ENCODE measurements at places on chromosomes 4 and X.

DNA sequence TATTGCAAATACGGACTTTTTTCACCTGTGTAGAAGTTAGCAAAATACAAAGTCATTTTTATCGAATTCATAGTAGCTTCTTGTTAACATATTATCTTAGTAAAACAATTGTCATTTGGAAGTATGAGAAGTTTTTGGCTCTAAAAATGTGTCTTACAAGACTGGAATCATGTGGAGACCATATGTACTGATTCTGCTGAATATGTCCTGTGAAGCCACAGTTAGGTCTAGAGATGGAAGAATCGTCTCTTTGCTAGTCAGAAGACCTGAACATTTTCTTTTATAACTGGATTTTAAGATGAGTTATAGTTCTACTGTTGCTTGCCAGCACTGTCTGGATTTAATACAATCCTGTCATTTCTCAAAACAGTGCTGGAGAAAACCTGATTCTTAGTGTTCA lies 29.0 kb downstream of the TMEM165 start:
- DNase-seq = no peak

DNA sequence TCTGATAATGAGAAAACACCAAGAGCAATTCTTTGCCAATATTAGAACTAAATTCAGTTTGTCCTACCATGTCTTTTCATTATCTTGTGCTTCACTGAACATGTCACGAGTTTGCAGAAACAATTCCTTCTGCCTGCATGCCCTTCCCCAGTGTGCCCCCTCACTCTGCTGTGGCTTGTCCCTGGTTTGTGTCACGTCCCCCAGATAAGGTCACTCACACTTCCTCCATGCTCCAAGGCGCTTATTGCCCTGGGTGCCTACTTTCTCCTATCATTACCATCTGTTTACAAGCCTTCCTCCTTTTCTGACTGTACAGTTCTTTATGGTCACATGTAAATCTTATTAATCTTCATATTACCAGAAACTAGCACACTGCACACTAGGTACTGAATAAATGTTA lies 394.1 kb downstream of the KCNIP4 start:
- no peak for DNase-seq

- DNase-seq = no peak
Observed at GRCh38 chr4:47597696-47598095, 112.6 kb downstream of the ATP10D start.

DNA sequence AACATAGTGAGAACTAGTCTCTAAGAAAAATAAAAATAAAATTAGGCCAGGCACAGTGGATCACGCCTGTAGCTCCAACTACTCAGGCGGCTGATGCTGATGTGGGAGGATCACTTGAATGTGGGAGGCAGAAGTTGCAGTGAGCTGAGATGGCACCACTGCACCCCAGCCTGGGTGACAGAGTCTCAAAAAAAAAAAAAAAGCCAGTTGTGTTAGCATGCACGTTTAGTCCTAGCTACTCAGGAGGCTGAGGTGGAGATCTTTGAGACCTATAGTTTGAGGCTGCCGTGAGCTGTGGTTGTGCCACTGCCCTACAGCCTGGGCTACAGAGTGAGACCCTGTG lies 2.5 kb downstream of the DCK start:
- peak; percentile 30 for DNase-seq

Data from activated CD4-positive, alpha-beta T cell treated with anti-CD3 and anti-CD28 coated beads, Interleukin-2, Interleukin-6, amounts not matched to agents 100 ng/mL and 50 ng/mL, durations not matched to agents 16 hours and 8 hours (primary cell).